ENCODE measurements at places on chromosomes 6 and 20.

- DNase-seq, result no peak
These were observed 342.7 kb downstream of the ESR1 start for GRCh38 chr6:152150196-152150595.

DNA sequence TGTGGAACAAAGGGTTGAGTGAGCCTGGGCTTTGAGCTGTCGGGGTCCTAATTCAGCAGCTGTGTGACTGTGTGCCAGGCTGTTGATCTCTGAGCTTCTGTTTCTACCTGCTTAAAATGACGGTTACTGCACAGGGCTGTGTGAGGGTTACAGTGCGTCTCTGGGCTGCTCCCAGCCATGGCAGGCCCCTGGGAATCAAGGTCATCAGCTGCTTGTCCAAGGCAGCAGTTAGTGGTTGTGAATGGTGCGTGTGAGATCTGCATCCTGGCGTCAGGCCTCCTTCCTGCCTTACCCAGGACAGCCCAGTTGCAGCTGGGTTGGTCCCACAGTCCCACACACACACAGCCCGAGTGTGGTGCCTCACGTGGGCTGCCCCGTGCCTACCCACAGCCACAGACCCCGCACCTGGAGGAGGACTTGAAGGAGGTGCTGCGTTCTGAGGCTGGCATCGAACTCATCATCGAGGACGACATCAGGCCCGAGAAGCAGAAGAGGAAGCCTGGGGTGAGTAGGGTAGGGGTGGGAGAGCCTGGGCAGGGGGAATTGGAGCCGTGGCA is 15.6 kb downstream of the GTSF1L start:
- no peak for DNase-seq

- no peak for DNase-seq
These were observed 3.8 kb downstream of the EYA2 start for GRCh38 chr20:46898423-46898822.

- DNase-seq, result no peak
These were observed 64.9 kb downstream of the C6orf58 start for GRCh38 chr6:127641905-127642304.

GRCh38 chr6:51029561-51029960 is 210.9 kb downstream of the TFAP2B start:
- no peak for DNase-seq

GRCh38 chr20:53878262-53879047 is 191.9 kb downstream of the BCAS1 start:
- no peak for DNase-seq

DNA sequence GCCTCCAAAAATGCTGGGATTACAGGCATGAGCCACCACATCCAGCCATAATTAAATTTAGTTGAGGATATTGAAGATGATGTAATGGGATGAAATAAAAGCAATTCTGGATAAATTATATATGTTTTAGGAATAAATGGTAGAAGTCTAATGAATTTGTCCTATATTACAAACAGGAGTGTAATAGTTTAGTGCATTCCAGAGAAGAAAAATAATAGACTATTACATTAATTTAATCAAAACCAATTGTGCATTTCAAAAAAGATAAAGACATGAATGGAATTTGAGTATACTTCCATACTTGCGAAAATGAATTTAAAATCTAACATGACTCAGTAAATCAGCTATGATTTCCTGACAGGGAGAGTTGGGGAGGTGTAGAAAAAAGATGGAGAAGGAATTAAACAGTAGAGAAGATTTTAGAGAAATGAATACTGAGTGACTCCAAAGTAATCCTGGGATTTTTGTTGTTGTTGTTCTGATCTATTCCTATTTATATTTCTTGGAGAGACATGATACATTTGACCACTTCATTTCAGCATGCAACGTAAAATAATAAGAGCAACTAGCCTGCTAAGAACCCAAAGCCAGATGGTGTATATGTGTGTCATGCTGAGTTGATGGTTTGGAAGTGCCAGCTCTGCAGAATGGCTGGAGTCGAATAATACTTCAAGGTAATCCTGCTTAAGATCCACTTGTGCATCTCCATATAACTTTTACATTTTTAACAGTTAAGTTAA is 67.4 kb downstream of the AIG1 start:
- no peak for DNase-seq

DNA sequence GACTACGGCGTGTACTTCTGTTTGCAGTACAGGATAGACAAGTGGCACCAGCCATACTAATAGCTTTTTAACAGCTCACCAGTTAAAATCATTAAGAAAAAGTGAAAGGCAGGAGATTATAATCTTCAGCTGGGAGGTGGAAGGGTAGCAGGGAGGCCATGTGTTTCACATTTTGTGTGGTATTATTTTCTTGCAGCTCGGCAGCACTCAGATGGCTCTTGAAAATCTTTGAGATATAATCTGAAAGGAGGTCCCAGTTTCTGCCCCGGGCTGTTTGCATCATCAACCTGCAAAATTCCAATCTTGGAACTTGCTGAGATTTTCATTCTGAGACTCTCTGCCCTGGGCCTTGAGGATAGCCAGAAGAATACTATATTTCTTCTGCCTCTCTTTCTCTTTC is 87.5 kb upstream of the HDAC2 start:
- DNase-seq, result no peak

GRCh38 chr6:37988127-37988526 is 168.6 kb downstream of the ZFAND3 start:
- no peak for DNase-seq

- DNase-seq, result no peak
These were observed 56.5 kb upstream of the NRSN1 start for GRCh38 chr6:24069526-24069925.

GRCh38 chr6:84013931-84014330 is 19.6 kb upstream of the MRAP2 start:
- DNase-seq, result no peak

GRCh38 chr6:41502566-41502916 is 43.6 kb upstream of the FOXP4 start:
- no peak for DNase-seq

DNA sequence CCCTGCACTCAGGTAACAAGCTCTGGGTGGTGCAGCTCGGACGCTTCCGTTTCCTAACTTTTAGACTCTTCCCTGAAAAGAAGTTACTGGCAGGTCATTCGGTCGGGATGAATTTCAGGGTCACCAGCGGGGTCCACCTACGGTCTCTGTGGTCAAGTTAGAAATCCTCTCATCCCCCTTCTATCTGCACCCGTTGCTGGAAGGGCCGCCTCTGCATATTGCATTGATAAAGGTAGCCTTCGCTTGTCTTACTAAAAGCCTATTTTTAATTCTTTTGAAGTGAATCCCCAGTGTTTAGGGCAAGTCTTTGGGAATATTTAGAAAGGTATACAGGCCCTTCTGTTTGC is 47.3 kb downstream of the LRRN4 start:
- DNase-seq, result no peak

GRCh38 chr6:14360565-14360964 is 243.0 kb downstream of the CD83 start:
- no peak for DNase-seq

DNA sequence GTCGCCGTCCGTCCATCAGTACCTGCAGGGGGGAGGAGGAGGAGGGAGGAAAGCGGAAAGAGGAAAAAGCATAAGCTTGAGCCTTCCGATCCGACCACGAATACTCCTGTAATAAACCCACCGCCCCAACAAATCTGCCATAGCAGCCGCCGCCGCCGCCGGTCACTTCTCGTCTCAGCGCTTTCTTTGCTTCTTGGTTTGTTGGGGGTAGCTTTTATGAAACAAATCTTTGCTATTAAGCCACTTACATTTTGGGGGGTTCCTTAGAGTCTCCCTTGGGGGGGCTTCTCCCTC is 277 bp downstream of the ADGRB3 start:
- DNase-seq, result no peak

DNA sequence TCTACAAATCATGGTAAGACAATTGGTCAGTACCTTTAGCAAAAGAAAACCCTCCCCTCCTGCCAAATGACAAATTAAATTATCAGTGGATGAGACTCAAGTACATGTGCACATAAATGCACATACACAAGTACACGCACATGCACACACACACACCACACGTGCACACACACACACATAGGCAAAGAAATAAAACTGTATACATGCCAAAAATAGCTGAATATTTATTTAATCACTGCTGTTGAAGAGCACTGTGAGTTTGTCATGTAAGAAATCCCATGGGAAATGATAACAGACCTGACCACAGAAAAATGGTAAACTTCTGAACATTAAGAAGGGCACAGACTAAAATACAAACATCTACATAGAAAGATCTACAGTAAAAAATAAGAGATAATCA is 46.6 kb upstream of the TNFAIP3 start:
- no peak for DNase-seq

- no peak for DNase-seq
These were observed 112.0 kb upstream of the PDE10A start for GRCh38 chr6:165774903-165775601.

GRCh38 chr6:149929422-149929821 is 6.5 kb upstream of the RAET1G start:
- DNase-seq, result no peak

GRCh38 chr6:158125271-158125670 is 42.8 kb downstream of the SERAC1 start:
- DNase-seq, result no peak

DNA sequence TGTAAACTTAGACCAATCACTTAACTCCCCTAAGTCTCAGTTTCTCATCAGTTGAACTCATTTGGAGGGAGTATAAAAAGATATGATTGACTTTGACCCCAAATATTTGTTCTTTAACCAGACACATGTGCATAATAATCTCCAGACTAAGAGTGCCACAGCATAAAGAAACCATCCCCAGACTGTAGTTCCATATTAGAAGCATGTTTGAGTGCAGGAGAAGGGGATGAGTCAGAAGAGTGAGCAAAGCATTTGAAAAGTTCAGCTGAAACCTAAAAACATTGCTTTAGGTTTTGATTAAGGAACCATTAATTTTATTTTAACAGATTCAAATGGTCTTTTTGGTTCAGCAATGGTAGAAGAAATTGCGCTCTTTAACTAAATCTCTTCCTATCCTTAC is 654.8 kb downstream of the UTRN start:
- DNase-seq, result no peak

DNA sequence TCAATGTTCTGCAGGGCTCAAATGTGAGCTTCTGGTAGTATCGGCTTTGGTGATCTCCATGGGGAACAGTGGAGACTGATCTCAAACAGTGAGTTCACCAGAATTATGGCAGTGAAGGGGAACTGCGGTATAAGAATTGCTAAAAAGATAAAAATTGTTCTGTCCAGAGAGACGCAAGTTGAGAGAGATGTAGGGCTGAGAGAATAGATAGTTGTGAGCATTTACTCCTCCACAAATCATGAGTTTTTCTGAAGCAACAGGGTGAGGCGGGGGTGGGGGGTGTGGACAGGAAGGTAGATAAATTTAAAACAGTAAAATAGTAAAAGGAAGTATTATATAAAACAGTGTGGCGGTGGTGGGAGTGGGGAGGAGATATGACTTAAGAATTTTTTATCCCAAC is 98.6 kb upstream of the NEDD9 start:
- DNase-seq, result no peak

GRCh38 chr20:63106108-63106764 is 99.5 kb upstream of the BHLHE23 start:
- DNase-seq, result no peak

- no peak for DNase-seq
These were observed 31.5 kb downstream of the RRBP1 start for GRCh38 chr20:17650301-17651128.

- no peak for DNase-seq
These were observed 17.9 kb downstream of the SLC2A12 start for GRCh38 chr6:134034478-134034877.

GRCh38 chr20:62740286-62741141 is 31.9 kb downstream of the NTSR1 start:
- DNase-seq, result peak; percentile 95

Data from GM12892 (cell line).